Stimulated activated CD8-positive, alpha-beta memory T cell treated with anti-CD3 and anti-CD28 coated beads, Interleukin-15, amount 100 ng/mL, for 4 hours (primary cell): ENCODE measurements at places on chromosomes 16 and 17.

DNA sequence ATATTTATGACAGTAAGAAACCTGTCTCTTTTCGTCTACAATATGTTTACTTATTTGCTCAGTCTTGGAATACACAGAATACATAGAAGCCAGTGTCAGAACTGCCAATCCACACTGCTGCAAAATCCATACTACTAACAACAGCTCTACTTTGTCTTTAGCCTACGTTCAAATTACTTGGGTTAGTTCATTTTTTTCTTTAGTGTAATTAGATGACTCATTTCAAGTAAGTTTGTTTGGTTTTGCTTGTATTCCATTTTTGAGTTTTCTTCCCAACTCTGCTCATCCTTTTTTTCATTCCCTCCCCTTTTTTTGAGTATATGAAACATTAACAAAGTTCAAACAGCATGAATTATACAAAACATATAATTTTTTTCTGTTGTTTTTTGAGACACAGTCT, 16.9 kb downstream of the CMC2 start:
- no peak for DNase-seq

DNA sequence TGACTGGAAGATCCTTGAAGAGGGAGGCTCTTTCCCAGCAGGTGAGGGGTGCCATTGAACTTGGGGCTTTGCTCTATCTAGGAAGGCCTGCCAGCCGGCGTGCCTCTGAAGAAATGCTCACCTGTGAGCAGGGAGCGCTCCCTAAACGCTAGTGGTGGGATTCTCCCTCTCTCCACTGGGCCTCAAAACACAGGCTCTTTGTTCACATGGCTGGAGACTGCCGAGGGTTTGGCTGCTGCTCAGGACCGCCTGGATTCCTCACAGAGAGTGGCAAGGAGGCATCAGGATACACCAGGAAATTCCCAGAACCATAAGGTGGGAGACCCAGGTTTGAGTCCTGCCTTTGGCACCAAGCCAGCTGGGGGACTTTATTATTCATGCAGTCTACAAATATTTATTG, 17.6 kb upstream of the TMEM11 start:
- DNase-seq: no peak

DNA sequence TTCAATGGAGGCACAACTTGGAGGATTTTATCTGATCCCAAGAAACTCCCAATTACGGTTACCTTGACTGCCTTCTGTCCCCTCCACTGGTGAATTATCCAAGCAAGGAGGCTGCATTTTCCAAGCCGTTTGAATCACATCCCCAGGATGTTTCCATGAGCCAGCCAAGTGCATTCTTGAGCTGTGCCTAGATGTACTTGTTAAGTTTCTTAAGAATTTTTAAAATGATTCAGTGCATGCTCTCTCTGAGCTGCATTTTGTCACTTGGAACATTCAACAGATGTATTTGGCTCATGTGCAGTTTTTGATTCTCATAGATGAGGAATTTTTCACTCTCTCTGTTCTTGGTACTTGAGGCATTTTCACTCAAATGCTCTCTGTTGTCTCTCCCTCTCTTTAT, 202.6 kb upstream of the MYOCD start:
- no peak for DNase-seq

DNA sequence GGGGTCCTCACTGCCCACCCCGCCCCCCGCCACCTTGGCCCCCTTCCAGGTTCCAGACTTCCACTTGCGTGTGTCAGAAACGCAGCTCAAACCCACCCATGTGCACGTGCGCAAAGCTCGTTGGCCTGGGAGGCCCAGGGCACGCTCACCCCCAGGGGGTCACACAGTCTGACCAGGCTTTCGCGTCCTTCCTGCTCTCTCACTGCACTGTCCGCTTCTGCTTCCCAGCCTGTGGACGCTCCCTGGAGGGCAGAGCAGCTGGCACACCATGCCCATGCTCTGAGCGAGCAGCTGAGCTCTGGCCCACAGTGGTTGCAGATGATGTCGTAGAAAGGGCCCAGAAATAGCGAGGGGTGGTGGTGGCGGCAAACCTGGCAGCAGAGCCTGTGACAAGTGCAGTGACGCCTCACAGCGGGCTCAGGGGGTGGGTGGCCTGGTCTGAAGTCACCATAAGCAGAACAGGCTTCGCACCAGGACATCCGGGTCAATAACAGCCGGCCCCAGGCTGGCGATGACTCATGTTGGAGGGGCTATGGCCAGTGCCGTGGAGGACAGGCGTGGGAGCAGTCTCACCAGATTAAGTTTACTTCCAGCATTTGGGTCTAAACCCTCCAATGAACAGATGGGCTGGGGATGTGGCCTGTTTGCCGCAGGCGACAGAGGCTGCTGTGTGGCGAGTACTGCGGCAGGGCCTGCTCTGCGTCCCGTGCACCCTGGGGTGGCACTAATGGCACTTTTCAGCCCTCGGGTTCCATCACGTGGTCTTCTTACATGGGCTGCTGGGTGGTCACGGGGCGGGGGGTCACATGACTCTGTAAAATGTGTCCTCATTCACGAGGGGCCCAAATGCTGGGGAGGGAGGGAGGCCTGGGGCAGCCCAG, 49.0 kb downstream of the NT5M start:
- DNase-seq: no peak

DNA sequence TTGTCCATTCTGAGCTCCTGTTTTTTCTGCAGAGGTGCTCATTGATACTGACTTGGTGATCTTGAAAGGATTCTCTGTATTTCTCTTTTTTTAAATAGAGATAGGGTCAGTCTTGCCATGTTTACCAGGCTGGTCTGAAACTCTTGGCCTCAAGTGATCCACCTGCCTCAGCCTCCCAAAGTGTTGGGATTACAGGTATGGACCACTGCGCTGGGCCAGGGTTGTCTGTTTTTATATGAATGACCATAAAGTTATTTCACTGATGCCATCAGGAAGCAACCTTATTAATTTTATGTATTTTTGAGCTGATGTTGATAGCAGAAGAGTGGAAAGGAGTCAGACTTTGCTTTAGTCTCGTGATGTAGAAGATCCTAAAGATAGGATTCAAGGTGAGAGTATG, 35.7 kb upstream of the METTL9 start:
- DNase-seq: no peak

DNA sequence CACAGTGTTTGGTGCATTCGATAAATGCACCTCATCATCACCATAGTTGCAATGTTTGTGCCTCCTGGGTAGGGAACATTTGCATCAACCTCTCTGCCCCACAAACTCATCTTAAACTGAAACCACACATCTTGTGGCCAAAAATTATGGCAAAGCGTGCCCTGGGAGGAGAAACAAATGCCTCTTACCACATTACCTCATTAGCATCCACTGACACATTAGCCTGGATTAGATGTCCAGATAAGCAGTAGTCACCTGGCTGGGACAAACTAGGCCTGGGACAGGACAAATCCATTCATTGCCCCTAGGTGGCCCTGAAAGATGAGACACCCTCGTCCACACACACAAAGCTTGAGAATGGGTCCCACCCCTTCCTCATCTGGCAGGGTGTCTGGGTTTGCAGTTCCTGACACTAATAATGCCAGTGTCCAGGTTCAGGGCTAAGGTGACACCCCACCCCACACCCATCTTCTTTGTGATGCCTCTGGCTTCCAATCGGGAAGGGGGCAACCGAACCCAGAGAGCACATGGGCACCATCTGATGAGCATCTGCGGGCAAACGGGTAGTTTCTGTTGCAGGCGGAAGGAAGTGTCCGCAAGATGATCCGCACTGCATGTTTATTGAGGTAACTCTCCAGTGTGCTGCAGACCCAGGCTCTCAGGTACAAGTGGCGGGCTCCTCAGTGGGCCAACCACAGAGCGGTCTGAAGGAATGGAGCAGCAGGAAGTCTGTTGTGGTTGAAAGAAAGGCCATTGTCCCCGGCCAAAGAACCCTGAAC, 8.6 kb downstream of the XYLT1 start:
- no peak for DNase-seq

- peak; percentile 68 for DNase-seq
These were observed at the start of gene STUB1 for GRCh38 chr16:679814-680624. Gene STUB1 (plus strand): TSS chr16:680410. CDS start chr16:680526, 116 bp downstream.

- no peak for DNase-seq
These were observed 49.5 kb upstream of the CCL1 start for GRCh38 chr17:34412534-34412933.

- no peak for DNase-seq
These were observed 16.6 kb downstream of the HSD17B2 start for GRCh38 chr16:82051656-82052055.

GRCh38 chr17:17924857-17925250, 47.3 kb downstream of the TOM1L2 start:
- no peak for DNase-seq

DNA sequence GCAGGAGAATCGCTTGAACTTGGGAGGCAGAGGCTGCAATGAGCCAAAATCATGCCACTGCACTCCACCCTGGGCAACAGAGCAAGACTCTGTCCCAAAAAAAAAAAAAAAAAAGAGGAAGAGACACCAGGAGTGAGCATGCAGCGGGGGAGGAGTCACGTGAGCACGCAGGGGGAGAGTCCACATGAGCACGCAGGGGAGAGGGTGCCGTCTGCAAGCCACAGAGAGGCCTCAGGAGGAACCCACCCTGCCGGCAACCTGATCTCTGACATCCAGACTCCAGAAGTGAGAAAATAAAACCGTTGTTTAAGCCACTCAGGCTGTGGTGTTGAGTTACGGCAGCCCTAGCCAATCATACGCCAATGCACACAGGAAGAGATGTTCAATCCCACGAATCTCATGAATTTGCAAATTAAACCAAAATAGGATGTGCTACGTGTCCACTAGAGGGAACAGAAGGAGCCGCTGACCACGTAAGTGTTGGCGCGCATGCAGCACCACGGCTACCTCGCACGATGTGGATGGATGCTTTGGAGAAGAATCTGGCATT, 42.2 kb downstream of the CCDC57 start:
- DNase-seq: no peak

DNA sequence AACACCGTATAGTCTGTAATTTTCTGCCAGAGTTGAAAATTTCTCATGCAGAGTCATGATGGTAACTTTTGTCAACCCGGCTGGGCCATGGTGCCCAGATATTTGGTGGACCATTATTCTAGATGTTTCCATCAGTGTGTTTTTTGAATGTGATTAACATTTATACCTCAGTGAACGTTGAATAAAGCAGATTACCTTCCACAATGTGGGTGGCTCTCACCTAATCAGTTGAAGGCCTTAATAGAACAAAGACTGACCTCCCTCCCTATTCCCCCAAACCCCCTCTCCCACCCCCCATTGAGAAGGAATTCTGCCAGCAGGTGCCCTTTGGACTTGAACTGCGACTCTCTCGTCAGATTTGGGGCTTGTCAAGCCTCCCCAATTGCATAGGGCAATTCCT, 6.4 kb upstream of the CA5A start:
- no peak for DNase-seq

DNA sequence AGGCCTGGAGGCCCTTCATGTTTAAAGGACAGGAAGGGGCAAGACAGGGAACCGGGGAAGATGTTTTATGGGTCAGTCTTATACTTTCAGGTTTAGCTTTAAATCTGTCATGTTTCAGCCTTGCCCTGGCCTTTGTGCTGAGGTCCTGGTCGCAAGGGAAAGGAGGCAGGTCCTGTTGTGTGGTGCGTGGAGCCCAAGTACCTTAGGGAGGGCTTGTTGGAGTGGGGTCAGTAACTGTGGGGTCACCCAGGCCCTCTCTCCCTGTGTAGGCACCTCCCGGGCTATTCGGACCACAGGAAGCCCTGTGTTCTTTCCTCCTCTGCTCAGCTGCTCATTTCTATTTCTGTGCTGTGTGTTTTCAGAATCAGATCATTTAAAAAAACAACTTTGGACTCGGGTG, 42.7 kb downstream of the MPRIP start:
- DNase-seq: no peak
